ENCODE measurements at places on chromosomes 11 and 22. TPM values are rescaled to one million over a fixed set of nuclear protein-coding genes. Genes with fewer than 3 reads are reported as not detected.

- DNase-seq, result no peak
Observed at GRCh38 chr22:49930596-49931412, 12.4 kb downstream of the CRELD2 start.

- no peak for DNase-seq
Observed at GRCh38 chr11:1087961-1088926, 13.6 kb downstream of the MUC2 start.

DNA sequence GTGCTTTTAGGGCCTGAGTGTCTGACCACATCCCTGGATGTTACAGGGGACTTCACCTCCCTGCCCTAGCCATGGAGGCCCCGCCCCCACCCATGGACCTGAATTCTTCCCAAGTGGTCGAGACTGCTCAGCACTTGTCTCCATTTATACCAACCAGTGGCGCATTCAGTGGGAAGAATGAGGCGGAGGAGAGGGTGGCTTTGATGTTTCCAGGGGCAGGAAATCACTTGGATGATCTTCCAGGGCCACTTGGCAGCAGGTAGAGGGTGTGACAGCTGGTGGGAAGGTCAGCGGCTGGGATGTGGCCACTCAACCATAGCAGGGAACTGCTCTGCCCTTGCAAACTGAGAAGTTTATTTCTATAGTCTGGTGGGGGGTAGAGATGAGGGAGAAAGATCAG lies 155.1 kb upstream of the BLID start:
- no peak for DNase-seq

GRCh38 chr22:46612904-46613605 lies 7.1 kb upstream of the GRAMD4 start:
- DNase-seq, result no peak

GRCh38 chr11:60734279-60734678 lies 9.8 kb downstream of the MS4A18 start:
- no peak for DNase-seq

DNA sequence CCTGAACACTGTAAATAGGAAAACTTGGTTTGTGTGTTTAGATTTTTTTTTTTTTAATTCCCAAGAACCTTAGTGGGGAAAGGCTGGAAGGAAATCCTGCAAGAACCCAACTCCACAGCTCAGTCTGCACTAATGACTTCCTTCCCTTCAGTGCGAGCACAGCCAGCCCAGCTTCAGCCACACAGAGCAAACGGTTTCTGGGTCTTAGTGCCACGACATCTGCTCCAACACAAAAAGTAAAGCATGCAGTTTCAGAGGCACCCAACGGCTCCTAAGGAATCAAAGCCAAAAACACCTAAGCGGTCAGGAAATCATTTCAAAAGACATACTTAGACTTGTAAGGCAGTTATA lies 236.1 kb downstream of the TTC28 start:
- no peak for DNase-seq

DNA sequence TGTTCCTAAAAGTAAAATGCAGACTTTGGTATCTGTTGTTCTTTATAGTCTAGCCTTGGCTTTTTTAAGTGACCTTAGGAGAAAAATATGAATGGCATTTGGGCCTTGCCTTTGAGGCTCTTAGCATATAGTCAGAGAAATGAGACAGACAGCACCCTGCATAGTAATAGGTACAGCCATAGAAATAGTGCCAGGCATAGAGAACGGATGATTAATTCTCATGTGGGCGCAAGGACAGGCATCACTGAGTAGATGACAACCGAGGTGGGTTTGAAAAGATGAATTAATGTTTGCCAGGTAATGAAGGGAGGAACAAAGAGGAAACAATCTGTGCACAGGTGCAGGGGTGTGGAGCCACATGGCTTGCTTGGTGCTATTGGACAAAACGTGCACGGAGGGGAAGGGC lies 90.5 kb downstream of the BMAL1 start:
- no peak for DNase-seq

DNA sequence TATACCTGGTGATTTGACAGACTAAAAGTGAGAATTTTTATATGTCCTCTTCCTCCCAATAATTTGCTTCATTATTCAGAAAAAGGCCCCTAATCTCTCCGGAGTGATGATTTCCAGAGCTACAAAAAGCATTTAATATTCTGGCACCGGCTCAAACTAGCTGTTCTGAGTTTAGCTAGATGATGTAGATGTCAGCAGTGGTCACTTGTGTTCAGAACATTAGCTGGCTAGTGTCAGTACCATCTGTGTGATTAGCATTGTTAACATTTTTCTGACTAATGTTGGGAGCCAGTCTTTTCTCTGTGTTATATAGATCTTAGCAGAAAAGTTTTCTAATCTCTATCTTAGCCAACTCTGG lies 68.7 kb upstream of the RRM1 start:
- no peak for DNase-seq

DNA sequence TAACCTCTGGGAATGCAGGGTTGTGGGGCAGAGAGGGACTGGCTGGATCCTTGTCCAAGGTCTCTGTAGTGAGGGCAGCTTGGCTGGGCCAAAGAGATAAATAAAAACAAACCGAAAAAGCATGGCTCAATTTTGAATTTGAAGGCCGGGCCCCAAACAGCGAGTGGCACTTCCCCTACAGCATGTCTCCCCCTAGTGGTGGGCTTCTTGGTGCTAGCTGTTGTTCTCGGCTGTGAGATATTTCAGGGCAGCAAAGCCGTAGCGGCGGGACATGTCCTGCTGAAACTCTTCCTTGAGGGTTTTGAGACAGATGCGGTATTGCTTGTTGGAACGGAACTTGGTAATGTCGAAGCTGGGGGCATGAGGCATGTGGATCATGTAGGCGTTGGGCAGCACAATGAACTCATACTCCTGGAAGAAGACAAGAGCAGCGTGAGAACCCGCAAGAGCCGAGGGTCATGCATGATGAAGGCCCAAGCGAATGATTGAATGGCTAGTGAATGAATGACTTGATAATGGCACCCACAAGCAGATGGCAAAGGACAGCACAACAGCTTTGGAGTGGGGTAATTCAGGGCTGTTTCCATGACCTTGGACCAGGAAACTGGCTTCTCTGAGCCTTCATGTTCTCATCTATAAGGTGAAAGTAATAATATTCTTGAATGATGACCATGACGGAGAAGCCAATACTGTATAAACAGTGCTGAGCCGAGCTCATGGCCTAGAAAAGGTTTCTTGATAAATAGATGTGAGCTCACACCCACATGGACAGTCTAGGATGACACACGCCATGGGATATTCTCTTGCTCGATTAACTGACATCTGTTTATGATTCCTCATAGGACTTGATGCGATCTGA lies 216.3 kb upstream of the SYN3 start:
- no peak for DNase-seq

Gene AGBL2
- total RNA-seq, result not detected

Gene CHORDC1
- 94.4 TPM for total RNA-seq

Measured in omental fat pad (tissue), 4 donors.